ENCODE measurements at places on chromosomes 1 and 21.

- no peak for DNase-seq
Observed at GRCh38 chr1:11525151-11525505, 46.2 kb downstream of the DISP3 start.

DNA sequence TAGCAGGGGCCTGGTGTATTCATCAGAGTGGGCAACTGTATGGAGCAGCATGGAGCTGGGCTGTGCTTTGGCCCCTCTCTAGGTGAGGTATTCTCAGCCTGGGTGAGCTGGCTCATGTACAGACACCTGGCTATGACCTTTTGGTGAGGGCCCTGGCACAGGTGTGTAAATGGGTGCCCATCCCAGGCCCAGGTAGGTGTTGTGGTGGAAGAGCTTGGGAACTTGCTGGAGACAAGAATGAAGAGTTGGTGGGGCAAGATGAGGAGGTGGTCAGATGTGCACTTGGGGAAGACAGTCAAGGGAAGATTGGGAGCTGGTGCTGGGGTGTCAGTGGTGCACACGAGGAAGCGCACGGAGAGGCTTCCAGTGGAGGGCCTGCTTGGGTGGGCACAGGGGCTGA is 95.5 kb downstream of the TRIM11 start:
- no peak for DNase-seq

DNA sequence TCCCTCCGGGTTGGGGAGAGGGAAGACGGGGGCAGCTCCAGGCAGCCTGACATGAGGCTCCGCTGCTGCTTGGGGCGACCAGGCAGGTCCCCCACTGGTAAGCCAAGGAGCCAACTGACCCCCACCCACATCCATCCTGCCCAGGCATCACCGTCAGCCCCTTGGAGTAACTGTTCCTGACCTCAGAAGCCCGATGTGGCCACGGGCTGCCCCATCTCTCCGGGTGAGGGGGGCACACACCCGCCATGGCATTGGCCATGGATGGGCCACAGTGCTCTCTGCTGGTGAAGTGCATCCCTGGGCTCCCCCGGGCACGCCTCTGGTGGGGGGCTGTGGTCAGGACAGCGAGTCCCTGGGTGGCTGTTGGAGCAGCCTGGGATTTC is 100.0 kb downstream of the CRYAA start:
- no peak for DNase-seq

GRCh38 chr1:94602802-94603625 is 61.5 kb upstream of the F3 start:
- DNase-seq = no peak

- DNase-seq = no peak
Observed at GRCh38 chr1:180278596-180279395, 48.7 kb downstream of the LHX4 start.

- DNase-seq = no peak
Observed at GRCh38 chr1:158735848-158736247, 15.3 kb upstream of the OR6K3 start.

DNA sequence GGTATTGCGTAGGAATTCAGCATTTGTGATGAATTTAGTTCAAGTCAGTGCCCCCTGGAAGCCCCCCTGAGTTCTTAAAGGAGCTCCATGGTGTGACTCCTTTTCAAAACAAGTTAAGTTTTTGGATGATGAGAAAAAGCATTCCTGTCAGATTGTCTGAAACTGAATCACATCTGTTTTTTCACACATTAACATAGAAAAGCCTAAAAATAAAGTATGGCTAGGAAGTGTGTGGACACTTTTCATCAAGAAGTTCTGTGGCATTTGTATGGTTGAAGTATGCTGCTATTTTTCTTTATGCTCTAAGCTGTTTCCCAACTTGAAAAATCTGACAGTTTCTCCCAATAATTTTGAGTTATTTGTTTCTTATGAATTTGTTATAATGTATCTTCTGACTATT is 33.7 kb downstream of the PRDM2 start:
- DNase-seq = no peak

DNA sequence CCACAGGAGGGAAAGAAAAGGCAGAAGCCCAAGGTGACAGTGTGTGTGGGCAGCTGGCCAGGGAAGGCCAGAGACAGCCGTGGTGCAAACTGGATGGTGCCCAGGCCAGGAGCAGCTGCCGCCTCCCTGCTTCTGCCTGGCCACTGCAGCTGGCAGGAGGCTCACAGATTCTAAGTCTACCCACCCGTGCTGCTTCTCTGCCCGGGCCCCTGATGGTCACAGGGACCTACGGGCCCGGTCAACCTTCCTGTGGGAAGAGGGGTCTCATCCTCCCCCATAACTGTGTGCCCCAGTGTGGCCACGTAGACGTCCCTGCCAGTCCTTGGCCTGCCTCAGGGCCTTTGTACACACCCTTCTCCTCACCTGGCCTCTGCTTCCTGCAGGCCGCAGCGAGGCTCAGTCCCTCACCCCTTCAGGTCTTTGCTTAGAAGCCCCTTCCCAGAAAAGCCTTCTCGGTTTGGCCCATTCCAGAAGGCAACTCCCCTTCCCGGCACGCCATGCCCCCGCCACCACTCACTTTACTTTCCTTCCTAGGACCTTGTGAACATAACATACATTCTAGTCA is 192.6 kb upstream of the AJAP1 start:
- no peak for DNase-seq

GRCh38 chr1:11805422-11806306 is at the start of the genes CLCN6 and MTHFR:
CLCN6 (plus strand) TSS chr1:11806191; CDS start chr1:11806263, 72 bp downstream.
MTHFR (minus strand) TSS chr1:11805964; CDS start chr1:11803116, 2,848 bp downstream.
- DNase-seq = peak; percentile 98

DNA sequence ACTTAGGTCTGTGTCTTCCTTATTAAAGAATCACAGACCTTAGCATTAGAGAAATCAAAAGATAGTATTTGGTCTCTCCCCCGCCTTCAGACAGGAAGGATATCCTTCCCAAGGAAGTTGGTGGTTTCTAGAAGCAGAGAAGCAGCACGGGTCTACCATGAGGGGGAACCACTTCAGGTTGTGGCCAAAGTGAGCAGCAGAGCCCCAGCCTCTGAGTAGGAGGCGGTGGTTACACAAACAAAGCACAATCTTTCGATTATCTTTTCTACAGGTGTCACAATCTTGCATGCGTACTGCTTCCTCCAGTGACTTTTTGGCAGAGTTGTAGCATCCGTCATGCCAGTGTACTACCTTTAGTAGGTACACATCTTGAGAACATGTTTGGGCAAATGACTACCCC is 8.8 kb downstream of the PGLYRP4 start:
- DNase-seq = no peak

DNA sequence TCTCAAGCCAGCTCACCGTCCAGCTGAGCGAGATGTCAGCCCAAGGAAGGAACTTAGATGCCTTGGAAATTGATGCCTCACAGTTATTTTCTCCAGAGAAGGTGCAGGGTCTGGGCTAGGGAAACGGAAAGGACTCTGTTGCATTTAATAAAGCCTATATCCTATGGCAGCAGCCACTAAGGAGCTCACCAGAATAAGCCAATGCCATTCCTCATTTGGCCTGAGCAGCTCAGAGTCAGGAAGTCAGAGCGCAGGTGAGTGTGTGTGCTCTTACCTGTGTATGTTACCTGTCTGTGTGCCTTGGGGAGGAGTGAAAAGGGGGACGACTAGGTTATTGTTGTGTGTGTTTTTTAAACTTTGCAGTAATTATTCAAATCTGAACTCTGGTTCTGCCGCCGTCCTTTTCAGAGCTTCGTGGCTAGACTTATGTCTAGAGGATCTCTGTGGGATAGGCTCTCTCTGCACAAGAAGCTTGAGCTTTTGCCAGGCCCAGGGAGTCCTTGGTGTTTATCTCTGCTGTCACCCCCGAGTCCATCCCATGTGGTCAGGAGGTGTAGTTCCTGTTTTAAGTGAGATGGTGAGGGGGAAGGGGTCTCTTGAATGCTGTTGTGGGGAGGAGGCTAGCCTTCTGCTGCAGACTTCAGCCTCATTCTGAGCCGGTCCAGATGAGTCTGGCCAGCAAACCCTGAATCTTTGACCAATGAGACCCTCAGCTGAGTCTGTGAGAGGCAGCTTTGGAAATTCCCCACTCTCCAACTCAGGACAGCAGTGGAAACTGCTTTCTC is 2.4 kb downstream of the TMCC2 start:
- no peak for DNase-seq

- no peak for DNase-seq
Observed at GRCh38 chr1:226051365-226051764, 11.2 kb upstream of the H3-3A start.

DNA sequence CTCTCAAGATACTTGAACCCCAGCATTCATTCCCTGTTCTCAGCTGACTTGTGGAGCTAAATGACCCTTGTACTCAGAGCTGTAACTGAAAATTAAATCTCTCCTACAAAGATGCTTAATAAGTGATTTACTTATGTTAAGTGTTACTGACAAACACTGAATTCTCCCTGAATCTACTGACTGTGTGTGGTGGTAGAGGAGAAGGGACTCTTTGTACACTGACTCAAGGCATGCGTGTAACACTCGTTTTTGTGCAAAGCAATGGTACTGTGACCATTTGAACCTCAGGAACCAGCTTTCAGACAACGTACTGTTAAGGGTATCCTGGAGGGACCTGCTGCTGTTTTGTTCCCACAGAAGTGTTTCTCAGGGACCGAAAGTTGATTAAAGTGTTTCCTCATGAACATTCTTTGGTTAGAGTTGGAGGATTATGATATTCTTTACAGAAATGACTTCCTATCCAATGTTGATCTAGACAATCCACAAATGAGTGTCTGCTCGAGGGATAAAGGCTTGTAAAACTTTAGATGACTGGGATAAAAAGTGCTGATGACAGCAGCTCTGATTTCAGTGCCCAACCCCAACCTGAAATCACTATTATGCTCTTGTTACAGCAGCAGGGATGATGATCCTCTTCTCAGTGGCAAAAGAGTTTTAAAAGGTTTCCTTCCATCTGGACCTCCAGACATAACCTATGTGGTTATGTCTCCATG is 12.8 kb downstream of the RGL1 start:
- no peak for DNase-seq

- no peak for DNase-seq
Observed at GRCh38 chr1:150187560-150187931, 37.8 kb downstream of the PLEKHO1 start.

GRCh38 chr1:180290265-180291001 is 60.4 kb downstream of the LHX4 start:
- DNase-seq = no peak

DNA sequence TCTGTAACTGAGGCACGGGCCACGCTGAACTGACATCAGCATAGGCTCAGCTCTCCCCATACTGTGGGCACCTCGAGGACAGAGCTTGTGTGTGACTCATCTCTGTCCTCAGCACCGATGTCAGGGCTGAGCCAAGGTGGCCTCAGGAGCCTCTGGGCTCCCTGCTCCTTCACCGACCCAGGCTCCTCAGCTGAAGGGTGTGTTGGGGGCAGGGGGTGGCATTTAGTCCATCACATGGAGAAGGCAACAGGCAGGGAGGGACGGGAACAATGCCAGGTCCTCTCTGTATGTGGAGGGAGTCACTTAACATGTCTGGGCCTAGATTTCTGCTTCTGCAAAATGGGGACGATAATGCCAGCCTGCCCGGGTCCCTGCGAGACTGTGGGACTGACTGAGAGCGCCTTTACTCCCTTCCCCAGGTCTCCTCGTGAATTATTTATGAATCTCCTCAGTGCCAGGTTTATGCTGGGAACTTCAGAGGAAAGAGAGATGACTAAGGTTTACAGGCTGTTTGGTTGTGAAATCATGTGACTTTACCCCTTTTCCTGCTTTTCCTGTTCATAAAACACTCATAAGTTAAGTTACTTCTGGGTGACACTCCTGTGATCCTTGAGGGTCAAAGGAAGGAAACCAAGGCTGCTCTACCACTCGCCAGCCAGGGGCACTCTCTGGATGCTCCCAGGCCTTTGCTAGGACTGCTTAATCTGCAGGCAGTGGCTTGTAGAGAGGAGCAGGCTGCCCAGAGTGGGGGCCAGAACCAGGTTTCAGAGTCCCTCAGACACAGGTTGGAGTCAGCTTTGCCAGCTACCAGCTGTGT is 16.2 kb downstream of the TTC39A start:
- no peak for DNase-seq

DNA sequence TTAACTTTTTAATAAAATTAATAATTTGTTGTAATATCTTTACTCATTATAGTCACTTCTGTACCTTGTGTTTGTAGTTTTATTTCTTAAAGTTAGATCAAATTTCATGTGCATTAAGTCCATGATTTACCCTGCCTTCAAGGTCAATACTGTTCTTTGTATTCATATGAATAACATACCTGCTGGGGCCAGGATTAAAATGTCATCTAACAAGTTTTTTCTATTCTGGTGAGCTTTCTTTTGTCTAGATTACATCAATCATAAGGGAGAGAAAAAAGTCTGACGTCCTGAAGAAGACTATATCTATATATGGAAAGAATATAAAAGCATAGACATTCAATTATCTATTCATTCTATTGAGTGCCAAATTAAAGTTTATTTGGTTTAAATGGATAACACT is 232.6 kb downstream of the COL11A1 start:
- no peak for DNase-seq

DNA sequence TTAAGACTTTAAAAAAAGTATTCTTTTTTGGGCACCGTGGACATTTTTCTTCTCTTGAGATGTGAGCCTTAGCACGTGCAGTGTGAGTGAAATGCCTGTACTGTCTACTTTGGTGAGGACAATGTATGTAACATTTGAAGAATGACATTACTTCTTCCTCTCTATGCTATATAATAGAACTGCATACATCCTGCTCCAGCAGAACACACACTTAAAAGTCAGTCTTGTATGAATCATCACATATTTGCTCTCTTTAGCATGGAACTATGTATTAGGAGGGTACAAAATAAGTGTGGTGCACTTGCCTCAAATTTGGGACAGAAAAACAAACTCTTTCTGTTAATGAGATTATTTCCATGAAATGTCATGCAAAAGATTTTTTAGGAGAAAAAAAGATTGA is 358.4 kb upstream of the SGIP1 start:
- DNase-seq = no peak

DNA sequence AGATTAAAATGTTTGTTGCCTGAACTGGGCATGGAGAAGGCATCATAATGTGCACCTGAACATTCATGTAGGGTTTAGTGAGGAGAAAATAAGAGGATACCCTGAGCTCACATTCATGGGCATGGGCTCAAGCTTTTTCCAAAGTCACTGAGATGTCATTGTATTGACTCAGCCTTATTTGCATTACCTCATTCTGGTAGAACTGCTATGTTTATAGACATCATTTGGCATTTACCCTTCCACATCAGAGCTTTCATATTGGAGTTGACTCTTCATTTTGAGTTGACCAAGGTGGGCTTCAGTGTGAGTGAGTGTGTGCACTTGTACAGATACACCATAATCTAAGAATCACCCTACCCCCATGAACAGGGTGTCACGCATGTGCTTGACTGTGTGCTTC is 143.2 kb downstream of the PBX1 start:
- DNase-seq = no peak

DNA sequence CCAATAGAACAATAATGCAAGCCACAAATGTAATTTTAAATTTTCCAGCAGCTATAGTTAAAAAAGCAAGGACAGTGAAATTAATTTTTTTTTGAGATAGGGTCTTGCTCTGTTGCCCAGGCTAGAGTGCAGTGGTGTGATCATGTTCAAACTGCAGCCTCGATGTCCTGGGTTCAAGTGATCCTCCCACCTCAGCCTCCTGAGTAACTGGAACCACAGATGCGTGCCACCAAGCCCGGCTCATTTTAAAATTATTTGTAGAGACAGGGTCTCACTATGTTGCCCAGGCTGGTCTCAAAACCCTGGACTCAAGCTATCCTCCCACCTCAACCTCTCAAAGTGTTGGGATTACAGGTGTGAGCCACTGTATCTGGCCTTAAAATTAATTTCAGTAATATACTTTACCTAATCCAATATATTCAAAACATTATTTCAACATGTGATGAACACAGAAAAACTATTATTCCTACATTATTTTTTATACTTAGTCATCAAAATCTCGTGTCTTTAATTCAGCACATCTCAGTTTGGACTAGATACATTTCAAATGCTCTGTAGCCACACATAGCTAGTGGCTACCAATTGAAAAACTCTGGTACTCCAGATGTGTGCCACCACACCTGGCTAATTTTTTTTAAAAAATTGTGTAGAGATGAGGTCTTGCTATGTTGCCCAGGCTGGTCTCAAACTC is 10.8 kb upstream of the ID3 start:
- DNase-seq = no peak
